ENCODE measurements at places on chromosomes 11 and 22.

- no peak for DNase-seq
Measured at GRCh38 chr22:24322522-24322921, 51.9 kb downstream of the SPECC1L start.

DNA sequence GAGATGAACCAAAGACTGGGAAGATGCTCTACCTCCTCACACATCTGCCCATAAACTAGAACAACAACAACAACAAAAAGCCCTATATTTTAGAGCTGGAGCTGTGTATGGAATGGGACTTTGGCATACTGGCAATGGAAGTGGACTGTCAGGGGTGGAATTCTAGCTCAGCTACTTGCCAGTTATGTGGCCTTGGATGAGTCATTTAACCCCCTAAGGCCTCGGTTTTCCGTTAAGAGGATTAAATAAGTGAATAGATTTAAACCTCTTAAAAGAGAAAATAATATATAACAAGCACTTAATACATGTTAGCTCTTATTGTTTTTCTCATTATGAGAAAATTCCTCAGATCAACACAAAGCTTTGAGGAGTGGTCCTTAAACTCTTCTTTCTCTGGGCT lies 195.0 kb downstream of the KIF18A start:
- no peak for DNase-seq

DNA sequence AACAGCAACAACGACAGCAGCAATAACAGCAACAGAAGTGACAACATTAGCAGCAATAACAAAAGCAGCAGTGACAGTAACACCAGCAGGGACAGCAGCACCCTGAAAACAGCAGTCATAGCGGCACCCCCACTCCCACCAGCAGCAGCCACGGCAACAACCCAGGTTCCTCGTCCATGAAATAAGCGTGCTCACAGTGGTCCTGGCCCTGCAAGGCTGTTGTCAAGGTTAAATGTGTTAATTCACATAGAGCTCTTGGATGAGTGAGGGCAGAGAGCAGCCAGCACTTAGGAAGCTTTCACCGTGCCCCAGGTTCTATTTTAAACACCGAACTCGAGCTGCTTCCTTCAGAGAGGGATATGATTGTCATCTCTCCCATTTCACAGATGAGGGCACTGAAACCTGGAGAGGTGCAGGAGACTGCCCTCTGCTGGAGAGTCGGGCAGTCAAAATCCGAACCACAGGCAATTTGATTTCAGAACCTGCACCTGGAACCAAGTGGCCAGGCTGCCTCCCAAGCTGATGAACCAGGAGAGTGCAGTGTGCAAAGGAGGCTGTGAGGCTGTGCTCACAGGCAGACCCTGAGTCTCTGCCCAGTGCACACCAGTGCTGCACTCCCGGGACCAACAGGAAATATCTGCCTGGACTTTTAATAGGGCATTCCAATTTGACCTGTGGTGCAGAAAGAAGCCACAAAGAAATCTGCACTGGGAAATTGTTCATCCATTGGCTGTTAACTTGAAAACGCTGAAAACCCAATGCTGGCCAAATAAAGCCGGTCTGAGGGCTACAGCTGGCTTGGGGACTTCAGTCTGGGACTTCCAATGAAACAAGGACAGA lies 22.9 kb upstream of the FGF3 start:
- DNase-seq = no peak

- no peak for DNase-seq
Measured at GRCh38 chr11:86101941-86102407, 33.1 kb upstream of the PICALM start.

Data from GF-D8 (cell line).